ENCODE measurements at places on chromosomes 1 and 21.

- DNase-seq = no peak
Observed at GRCh38 chr1:225911191-225912130, 12.6 kb downstream of the PYCR2 start.

- DNase-seq = no peak
Observed at GRCh38 chr1:227068883-227069282, 128.8 kb downstream of the COQ8A start.

GRCh38 chr1:226736001-226736907 is 2.8 kb downstream of the ITPKB start:
- DNase-seq = peak; percentile 63

GRCh38 chr1:153260585-153261280 is 1.2 kb downstream of the LORICRIN start:
- no peak for DNase-seq

GRCh38 chr1:228147768-228148167 is 2.0 kb upstream of the GJC2 start:
- no peak for DNase-seq

DNA sequence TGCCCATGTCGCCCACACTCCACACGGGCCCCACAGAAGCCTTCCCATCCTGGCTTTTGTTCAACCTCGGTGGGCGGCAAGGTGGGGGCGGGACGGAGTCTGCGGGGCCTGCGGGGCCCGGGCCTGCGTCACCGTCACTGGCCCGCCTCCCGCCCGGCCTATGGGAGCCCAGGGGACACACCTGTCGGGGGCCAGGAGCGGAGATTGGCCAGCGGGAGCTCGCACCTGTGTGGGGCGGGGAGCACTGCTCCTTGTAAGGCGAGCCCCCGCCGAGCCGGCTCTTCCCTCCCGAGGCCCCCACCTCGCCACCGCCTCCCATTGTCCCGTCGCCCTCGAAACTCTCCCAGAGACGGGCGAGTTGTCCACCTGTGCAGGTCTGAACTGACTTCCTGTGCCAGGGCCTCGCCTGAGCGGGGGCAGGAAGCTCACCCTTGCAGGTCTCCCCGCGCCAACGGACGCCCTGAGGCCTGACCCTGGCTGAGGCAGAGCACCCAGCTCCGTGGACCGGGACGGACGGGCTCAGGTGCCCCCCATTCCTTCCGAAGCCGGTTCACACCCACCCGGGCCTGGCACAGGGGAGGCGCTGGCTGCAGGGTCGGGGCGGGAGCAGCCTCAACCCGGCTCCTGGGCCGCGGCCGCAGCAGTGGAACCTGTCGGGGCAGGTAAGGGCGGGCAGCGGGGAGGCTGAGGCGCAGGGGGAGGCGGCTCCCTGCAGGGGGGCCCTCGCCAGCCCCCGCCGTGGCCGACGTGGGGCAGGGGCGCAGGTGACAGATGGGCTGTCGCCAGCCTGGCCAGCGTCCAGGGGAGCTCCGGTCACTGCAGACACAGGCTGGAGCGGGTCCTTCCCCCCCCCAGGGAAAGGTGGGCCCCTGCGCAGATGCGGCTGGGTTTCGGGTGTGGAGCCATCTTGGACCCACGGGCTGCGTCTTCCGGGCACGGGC is 10.8 kb upstream of the TTLL10 start:
- no peak for DNase-seq

DNA sequence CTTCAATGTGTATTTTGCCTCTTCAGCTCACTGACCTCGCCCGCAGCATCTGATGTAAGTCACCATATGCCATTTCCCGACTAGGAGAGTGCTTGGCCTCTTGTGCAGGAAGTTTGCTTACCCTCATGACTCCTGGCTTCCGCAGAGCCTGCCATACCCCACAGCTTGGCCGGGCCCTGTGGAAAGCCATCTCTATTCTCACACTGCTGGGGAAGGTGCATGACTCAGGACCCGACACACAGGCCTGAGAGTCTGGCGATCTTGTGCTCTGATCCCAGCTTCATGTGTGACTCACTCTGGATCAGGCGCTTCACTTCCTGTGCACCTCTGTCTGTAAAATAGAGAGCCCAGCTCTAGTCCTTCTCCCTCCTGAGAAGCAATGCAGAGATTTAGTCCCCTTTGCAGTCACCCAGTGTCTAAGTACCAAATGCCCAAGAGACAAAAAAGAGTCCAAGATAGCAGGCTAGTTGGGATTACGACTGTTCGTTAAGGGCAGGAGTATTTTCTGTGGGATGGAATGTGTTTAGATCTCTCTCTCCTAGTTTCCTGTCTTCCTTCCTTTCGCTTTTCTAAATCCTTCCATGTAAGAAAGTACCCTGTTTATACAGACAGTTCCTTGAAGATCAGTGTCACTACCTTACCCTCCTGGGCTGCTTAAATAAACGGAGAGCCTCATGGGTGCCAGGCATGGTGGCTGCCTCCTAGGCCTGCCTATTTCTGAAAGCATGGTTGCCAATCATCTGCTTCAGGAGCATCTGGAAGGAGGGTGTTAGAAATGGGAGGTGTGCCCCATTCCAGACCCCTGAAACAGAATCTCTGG is 62.8 kb upstream of the KIF26B start:
- no peak for DNase-seq

DNA sequence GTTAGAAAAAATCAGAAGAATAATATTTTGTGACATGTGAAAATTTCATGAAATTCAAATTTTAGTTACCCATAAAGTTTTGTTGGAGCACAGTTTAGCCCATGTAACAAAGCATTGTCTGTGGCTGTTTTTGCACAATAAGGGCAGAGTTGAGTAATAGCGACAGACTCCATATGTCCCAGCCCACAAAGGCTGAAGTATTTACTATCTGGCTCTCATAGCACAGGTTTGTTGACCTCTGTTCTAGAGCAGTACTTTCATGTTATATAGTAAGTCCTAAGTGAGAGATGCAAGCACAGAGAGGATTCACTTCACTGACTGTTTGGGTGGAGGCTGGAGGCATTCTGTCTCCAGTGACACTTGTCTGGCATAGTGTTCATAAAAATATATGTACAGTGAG is 6.8 kb downstream of the LAMC1 start:
- DNase-seq = no peak

GRCh38 chr21:45995686-45996179 is 14.2 kb downstream of the COL6A1 start:
- no peak for DNase-seq

DNA sequence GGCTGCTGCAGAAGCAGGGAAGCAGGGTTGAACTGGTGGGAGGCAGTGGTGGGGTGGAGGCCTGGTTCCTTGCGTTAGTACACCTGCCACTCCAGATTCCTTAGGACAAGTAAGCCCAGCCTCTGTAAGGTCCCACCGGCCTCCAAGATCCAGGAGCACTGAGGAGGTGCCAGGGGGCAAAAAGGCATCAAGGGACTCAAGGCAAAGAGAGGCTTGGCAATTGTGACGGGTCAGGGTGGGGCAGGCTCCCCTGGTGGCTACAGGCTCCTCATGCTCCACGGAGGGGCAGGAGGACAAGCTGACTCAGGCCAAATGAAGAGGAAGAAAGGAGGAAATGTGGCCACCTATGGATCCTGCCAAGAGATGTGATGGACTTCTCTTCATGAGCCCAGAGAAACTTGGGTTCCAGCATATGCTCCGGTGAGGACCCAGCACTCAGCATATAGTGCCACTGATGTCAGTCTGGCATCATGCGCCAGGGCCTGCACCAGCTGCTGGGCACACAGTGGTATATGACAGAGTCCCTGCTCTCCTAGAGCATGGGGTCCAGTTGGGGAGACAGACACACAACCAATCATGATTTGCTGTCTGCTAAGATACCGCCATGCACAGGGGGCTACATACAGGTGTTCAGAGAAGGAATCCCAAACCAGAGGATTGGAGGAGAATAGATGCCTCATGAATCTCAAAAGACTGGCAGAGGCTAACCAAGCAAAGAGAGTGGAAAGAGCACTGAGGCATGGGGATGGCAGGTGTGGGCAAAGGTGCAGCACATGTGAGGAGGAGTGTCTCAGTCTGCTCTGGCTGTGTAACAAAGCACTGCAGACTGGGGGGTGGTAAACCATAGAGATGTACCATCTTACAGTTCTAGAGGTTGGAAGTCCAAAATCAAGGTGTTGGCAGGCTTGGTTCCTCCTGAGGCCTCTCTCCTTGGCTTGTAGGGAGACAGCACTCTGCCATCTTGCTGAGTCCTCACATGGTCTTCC is 249.7 kb downstream of the RHOU start:
- DNase-seq = no peak

GRCh38 chr1:48450505-48450904 is 21.5 kb downstream of the SPATA6 start:
- DNase-seq = peak; percentile 24

DNA sequence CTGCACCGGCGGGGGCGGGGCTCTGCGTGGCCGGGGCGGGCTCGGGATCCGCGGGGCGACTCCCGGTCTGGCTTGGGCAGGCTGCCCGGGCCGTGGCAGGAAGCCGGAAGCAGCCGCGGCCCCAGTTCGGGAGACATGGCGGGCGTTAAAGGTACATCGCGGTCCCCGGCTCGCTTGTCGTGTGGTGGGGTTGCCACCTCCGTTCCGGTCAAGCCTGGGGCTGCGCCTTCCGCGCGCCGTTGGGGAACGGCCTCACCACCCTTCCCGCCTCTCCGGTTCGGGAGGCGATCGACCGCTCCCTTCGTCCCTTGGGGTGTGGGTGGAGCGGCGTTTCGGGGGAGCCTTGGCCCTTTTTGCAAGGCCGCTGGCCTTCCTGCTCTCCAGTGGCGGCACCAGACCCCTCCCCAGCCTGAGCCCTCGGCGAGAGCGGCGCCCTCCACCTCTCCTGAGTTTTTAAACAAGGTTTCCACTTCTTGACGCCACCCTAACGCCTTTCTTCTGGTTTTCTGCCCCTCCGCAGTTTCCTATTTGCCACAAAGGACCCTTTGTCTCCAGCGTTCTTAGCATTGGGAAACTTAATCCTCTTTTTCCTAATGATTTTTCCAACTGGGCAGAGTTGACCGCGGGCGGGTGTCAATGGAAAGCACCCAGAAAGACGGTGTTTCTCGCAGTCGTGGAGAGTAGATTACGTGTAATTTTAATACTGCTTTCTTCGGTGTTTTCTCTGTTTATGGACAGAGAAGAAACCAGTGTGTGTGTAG is at the start of the genes LEPR and LEPROT:
LEPR (plus strand) TSS at position 79 of the 761 bp plus-strand sequence. CDS start 144,898 bp downstream, outside the sequence.
LEPROT (plus strand) TSS at position 79 of the 761 bp plus-strand sequence; CDS start at position 136, 57 bp downstream.
- DNase-seq = no peak

DNA sequence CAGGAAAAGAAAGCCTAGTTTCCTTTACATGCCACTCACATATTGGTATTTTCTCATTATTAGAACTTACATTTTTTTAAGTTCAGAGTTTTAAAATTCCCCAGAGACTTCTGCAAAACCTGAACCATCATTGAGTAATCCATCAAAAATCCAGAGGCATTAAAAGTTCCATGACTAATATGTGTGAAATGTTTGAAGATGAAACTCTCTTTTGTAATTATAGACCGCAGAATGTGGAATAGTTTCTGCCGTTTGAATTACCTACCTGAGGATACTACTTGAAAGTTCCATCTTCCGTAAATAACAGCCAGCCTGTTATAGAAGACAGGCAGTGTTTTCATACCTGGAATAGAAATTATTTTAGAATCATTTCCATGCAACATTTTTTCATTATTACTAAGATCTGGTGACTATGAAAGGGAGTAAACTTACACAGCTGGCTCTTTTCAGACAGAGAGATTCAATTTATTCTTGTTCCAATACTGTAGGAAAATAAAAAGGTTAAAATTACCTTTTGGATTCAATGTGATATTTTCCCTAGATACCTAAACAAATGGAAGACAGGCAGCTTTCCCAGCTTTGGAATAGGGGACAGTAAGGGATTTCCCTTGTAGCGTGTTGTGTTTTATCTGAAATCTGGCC is 131.4 kb downstream of the ST6GALNAC5 start:
- no peak for DNase-seq

DNA sequence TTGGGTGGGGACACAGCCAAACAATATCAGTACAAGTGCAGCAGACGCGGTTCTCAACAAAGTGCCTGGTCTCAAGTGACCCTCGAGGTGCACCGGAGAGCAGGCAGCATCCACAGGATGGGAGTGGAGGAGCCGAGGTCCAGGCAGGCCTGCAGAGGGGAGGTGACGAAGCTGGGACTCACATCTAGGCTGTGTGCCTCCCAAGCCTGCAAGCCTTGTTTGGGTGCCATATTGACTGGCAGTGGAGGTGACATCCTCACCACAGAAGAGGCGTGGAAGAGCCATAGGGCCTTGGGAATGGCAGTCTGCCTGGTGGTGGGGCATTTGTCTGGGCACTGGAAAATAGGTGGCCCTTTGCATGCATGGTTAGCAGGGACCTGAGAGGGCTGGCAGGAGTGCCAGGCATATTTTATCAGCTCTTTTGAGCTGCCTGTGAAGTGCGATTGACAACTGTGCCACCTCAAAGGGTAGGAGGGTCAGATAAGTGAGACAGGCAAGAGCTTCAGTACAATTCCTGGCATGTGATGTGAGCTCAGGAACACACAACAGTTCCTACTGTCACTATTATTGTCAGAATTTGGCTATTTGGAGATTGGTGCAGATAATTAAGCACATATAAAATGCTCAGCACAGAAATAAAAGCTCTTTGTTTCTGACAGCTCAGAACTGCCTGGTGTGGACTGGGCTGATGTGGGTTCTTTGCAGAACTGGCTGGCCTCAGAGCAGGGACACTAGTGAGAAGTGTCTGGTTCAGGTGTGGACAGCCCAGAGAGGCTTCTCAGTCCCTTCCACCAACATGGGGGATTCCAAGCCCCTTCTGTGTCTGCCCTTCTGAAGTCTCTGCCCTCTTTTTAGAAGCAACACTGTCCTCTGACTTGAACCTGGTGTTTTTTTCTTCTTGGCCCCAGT is 347.6 kb upstream of the AJAP1 start:
- DNase-seq = no peak

GRCh38 chr1:65630855-65631254 is 161.8 kb upstream of the PDE4B start:
- DNase-seq = no peak

DNA sequence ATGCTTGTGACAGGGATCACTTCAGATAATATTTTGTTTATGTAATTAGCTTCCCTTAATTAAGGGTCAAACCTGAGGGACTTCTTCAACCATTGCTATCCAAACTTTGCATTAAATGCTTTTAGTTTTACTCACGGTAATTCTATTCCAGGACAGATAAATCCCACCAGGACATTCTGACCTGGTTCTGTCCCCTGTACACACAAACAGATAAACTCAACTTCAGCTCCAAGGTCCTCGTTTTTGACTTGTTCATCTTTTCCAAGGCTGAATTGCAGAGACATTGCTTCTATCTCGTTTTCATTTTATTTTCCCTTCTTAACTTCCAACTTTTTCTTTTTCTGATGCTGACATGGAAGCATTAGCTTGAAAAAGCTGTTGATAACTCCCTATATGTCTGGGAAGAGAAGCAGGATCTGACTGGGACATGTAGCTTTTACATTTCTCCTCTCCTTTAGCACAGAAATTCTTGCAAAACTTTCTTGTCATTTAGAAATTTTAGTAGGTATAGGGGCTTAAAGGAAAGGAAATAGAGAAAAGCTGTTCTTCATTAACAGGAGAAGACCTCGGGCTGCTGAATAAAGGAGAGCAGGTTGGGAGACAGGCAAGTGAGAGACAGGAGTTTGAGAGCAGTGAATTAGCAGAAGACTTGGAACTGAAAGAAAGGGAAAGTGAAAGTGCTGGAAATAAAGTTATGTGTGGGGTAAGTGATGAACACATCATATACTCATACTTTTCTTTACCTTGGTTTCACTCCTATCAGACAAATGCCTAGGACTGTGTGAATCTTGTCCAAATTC is 231.7 kb upstream of the B3GALT2 start:
- no peak for DNase-seq
